ENCODE measurements at places on chromosomes 1 and 21.

DNA sequence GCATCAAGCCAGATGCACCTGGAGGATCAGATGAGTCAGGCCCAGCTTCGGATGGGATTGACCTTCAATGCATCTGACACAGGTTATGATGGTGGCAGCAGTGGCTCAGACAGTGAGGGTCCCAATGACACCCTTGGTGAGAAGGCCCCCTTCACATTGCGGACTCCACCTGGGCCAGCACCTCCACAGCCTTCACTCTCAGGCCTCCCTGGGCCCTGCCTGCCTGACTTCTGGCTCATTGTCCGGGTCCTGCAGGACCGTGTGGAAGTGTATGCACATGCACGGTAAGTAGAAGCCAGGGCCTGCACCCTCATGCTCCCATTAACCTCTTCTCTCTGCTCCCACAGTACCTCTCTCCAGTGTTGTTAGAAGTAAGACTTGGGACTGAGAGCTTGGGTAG is 20.8 kb downstream of the HYI start:
- no peak for DNase-seq

DNA sequence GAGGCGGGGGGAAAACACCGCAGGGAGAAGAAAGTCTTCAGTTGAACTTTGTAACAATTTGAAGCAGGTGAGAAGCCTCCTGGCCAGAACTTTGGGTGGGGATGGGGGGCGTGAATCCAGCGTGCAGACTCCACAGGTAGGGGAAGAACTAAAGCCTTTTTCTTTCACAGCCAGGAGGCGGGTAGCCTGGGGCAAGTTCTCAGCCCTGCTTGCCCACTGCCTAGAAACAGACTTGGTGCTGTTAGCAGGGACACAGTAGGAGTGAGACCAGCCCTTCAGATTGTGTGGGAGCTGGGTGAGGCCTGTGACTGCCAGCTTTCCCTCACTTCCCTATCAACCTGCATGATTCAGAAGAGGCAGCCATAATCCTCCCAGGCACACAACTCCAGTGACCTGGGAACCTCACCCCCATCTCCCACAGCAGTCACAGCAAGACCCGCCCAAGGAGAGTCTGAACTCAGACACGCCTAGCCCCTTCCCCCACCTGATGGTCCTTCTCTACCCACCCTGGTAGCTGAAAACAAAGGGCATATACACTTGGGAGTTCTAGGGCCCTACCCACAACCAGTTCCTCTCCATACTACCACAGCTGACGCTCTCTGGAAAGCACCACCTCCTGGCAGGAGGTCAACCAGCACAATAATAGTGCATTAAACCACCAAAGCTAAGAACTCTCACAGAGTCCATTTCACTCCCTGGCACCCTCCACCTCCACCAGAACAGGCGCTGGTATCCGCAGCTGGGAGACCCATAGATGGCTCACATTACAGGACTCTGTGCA is 83.5 kb upstream of the CDC42BPA start:
- DNase-seq = no peak

- no peak for DNase-seq
Measured at GRCh38 chr1:220700556-220701179, 10.5 kb downstream of the C1orf115 start.

DNA sequence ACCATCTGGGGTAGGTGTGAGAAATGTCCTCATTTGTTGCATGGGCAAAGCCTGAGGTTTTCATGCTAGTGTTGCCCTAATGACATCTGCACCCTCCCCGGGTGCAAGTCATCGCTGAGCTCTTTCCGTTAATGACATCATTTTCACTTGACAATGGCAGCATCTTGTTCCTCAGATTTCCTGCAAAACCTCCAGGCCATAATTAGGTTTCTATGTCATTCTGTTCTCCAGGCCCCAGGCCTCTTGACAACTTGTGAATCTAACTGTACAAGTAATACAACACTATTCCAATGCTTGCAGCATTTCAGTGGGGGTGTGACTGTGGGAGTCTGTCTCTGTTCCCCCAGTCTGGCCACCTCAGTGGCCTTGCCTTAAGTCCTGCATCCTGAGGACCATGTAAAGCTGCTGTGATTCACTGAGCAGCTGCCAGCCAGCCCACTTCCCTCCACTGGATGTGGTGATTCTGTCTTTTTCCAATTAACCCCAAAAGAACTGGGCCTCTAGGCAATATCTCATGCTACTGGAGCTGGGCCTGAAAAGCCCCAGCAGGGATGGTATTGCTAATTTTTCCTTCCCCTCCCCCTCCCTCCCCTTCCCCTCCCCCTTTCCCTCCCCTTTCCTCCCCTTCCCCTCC is 22.8 kb downstream of the RAB7B start:
- DNase-seq = no peak

DNA sequence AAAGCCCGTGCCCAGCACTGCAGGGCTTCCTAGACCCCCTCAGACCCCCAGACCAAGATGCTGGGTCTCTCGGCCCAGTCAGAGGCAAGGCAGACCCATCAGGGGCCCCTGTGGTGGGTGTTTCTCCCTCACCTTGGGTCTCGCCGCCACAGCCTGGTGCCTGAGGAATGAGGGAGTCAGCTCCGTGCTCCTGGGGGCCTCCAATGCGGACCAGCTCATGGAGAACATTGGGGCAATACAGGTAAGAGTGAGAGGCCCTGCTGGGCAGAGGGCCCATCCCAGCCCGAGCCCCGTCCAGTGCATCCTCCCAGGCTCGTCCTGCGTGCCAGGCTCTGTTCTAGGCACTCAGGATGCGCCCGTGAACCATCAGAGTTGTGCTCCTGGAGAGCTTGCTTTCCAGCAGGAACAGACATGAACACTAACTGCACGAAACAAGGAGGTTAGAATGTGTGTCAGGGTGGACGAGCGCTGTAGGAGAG is 51.5 kb downstream of the KCNAB2 start:
- no peak for DNase-seq

DNA sequence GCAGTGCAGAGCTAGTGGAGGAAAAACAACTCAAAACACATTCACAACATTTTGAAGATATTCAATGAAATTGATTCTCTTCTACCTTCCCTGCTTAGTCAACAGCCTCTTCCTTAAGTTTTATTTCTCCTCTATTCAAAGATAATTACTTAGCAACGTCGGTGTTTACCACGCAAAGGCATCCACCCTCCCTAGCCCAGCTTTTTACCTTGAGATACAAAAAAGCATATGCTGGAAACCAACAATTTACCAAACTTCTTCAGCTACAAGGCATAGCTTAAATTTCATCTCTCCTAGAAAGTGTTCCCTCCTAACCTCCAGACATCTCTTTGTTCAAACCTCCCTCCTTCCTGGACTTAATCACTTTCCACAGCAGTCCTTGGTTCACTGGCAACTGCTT is 102.8 kb upstream of the SOD1 start:
- no peak for DNase-seq

DNA sequence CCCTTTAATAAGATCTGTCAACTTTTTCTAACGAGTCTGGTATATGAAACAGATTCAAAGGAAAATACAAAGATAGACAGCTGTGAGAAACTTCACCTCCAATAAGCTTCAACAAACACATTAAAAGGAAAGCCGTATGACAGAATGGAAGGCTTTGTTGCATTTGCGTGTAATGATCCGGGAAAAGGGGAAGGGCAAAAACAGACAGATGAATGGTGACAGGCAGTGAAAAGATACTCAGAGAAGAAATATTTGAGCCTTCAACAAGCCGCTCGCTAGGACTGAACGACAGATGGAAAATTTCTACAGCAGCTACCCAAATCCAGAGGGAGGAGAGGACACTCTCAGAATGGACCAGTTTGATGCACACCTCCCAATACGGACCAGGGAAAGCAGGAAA is 14.9 kb downstream of the COPA start:
- DNase-seq = no peak

DNA sequence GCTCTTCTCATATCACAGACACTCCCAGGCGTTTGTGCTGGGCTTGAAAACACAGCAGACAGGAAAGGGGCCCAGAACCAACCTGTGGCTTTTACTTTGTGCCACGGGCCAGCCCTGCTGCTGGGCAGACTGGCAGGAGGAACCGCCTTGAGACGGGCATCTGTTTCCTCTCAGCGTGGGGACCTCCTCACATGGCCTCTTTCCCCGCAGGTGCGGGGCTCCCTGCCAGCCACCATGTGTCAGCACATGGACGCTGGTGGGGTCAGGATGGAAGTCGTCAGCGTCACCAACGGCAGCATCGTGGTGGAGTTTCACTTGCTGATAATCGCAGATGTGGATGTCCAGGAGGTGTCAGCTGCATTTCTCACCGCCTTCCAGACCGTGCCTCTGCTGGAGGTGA is 47.8 kb downstream of the UMODL1 start:
- DNase-seq = no peak

DNA sequence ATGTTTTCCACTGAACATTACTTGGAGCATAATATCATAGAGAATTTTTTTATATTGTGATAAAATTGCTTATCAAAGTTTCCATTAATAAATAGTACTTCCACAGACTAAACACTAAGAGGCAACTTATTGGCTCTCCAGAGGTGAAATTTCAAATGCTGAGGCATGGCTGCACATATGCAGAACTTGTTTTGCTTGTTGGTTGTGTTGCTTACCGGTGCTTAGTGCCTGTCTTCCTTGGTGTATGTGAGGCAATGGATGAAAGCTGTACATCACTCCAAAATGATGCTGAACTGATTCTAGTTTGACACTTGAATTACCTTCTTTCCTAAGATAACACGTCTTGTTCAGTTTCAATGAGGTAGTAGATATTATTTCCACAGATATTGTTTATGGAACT is 29.8 kb upstream of the GPR52 start:
- DNase-seq = no peak

GRCh38 chr1:79006564-79006963 is at the start of gene ADGRL4:
ADGRL4 (minus strand) TSS chr1:79006730; CDS start chr1:79006654, 76 bp downstream.
- DNase-seq = no peak

- DNase-seq = no peak
Measured at GRCh38 chr1:10915594-10915993, 96.9 kb upstream of the TARDBP start.

- DNase-seq = no peak
Measured at GRCh38 chr1:21305900-21306189, 15.6 kb upstream of the ECE1 start.

- DNase-seq = no peak
Measured at GRCh38 chr1:53057127-53057526, 4.9 kb upstream of the PODN start.

GRCh38 chr1:2368053-2368744 is 23.2 kb downstream of the MORN1 start:
- no peak for DNase-seq

DNA sequence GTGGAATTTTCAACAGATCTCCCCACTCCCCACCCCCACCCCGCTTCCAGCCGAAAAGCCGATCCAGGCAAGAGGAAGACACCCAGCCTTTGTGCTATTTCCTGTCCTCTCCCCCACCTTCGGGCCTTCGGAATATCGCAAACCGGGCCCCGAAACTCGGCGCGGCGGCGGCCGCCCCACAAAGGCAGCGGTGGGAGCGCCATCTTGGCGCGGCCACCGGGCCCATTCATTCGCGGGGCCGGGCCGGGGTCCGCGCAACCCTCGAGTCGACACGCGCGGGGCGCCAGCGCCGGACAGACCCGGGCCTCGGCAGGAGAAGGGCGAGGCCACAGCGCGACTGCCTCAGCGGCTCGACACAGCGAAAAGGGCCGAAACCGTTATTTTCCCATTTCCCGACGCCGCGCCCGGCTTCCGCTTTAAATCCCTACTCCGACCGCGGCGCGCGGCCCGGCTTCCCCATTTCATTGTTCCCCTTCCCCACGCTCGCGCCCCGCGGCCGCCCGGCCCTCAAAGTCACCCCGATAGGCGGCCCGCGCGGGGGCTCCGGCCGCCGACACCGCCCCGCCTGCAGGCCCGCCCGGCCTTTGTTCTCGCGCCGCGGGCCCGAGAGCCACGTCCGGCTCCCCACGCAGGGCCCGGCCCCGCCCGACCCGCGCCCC is 911 bp downstream of the GNB1 start:
- no peak for DNase-seq

DNA sequence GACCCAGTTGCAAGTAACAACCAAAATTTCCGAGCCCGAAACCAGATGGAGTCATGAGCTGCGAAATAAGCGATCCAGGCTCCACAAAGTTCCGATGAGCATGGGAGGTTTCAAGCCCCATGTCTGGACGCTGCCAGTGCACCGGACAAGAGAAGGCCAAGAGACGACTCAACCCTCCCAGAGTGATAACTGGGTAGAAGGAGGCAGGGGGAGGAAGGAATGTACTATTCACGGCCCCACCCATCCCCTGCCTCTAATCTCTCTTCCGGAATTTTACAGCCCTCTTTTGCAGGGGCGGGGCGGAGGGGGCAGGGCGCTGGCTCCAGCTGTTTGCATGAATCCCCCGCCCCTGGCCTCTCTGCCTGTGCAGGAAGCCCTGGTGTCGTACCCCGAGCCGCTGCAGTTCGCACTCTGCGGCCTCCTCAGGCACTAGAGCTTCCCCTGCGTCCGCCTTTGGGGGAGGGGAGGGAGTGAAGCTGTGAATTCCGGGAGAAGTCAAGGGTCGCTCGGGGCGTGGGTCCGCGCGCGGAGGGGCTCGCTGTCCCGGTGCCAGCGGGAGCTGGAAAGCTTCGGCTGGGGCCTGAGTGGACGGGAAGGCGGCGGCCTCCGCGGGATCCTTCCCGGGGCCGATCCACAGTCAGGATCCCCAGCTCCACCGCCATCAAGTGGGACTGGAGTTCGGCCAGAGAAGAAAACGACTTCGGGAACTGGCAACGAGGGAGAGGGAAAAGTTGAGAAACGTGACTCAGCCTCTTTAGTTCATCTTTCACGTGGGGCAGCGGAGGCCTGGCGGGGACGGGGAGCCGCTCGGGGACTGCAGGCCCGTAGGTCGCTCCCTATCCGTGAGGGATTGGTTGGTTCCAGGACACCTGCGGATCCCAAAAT is 6.3 kb upstream of the PTP4A2 start:
- peak; percentile 63 for DNase-seq

DNA sequence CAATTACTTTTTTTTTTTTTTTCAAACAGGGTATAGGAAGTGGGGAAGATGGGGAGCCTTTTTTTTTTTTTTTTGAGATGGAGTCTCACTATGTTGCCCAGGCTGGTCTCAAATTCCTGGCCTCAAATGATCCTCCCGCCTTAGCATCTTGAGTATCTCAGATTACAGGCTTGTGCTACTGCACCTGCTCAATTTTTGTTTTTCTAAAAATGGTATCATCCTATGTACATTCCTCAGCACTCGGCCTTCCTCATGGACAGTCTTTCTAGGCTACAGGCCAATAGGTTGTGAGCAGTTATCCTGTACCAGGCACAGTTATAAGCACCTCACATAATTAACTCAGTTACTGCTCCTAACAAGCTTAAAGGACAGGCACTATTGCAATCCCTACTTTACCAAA is 132.1 kb upstream of the EDN2 start:
- no peak for DNase-seq

DNA sequence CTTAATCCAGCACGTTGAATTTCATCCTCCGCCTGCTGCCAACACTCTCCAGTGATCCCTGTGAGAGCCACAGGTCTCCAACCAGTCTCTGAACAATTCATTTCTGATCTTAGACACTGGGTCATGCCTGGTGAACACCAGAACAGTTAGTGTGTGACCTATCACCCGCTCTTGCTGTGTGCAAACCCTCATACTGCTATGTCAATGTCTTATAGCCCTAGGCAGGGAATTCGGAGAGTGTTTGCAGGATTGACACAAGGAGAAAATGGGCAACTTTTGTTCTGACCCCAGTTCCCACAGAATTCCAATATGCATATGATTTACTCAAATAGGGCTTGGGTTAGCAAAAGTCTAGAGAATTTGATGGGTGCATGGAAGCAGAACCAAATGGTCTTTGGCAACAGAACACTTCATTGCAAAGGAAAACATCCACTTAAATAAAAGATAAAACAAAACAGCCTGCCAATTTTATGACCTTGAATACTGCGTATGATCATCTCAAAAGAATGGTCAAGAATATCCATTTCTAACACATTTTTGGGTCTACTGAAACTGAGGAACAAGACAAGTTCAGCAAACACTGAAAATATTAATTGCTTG is 23.0 kb upstream of the GUCA2B start:
- no peak for DNase-seq

Data from HFF-Myc (cell line).